ENCODE measurements at places on chromosomes 11 and 22.

DNA sequence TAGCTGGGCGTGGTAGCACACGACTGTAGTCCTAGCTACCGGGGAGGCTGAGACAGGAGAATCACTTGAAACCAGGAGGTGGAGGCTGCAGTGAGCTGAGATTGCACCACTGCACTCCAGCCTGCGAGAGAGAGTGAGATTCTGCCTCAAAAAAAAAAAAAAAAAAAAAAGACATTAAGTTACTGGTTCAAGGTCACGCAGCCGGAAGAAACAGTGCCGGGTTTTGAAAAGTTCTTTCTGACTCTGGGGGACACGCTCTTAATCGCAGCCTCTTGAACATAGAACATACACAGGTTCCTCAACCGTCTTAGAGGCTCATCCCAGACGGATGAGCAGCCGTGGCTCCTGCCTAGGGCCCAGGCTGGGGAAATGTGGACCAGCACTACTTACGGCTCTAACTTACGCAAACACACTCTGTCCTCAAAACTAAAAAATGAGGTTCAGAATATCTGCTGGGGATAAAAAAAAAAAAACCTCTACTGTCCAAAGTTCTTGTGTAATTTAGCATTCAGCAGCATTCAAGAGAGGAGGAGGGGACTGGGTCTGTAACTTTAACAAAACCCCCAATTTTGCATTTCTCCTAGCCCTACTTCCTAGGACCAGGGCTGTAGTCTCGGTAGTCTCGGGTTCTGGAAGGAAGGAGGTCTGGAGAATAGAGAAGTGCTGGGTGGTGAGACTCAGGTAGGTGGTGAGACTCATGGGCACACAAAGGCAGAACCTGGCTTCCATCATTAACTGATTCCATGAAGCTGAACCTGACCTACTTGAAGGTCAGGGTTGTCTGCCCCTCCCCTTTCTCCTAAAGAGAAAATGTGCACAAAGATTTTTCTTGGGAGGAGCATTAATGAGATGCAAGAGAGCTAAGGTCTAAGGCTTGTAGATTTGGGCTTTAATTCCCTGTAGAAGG is 6.0 kb downstream of the SPTBN2 start:
- DNase-seq = no peak

GRCh38 chr22:43992331-43992821 is 31.7 kb upstream of the PARVB start:
- DNase-seq = no peak

- no peak for DNase-seq
Observed at GRCh38 chr11:113947994-113948393, 26.9 kb upstream of the HTR3A start.

DNA sequence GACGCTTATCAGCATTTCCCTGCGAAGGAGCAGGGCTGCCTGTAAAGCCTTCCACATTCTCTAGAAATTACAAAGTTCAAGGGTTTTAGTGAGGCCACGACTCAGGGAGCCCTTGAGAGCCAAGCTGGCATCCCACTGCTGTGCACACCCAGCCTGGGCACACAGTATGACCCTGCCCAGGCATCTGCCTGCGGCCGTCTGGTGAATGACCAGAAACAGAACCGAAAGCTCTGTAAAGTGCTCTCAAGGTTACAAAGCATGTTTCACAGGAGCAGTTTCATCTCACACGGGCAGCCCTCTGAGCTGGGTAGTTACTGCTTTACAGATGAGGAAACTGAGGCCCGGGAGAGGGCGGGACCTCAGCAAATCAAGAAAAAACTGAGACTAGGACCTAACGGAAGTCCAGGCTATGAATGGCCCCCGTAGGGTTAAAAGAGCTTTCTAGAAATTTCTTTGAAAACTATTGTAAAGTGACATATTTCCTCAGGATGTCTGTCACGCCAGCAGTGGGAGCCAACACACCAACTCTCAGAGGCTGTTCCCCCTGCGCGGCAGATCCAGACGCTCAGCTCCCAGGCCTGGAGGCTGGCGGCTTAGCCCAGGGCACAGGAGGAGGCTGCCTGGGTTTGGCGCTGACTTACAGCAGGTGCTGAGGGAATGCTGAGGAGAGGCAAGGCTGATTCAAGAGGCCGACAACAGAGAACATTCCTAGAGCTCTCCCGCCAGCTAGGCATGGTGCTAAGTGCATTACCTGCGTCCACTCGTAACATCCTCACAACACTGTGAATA is 7.7 kb upstream of the TCF20 start:
- peak; percentile 58 for DNase-seq

DNA sequence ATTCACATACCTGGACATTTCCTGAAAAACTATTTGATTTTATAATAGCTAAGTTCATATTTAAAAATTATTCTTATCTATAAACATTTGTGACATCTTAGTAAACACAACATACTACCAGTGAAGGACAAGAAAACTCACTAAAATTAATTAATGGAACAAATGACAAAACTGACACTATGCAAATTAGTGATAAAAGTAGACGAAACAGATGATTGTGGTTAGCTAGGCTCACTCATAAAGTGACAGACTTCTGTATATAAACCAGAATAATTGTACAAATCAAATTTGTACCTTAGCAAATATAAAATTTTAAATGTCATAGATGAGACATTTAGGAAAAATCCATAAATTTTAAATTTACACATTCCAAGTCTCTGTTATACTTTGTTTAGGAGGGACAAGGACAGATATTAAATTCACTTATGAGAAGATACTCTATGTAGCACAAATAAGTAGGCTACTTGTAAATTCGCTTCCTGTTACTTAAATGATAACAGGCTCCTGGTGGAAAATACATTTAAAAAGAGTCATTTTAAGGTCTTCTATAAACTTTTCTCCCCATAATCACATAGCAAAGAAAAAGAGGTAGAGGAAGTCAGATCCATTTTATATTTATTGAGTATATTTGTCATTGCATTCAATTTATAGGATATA is 81.2 kb downstream of the KIF18A start:
- no peak for DNase-seq

DNA sequence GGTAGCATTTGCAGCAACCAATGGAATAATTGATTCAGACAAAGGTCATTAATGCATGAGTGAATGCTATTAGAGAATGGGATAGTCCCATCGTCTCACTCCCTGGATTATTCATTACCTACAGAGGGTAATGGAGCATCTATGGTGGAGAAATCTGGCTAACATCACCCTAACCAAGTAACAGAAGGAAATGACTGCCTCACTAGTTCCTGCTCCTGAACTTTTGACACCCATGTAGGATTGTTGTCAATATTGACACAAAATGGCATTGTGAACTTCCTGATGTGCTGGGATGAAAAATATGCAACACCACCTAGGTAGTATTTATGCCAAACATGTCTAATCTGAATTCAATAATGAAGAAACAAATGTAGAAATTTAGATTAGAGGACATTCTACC is 44.0 kb upstream of the KIRREL3 start:
- no peak for DNase-seq

GRCh38 chr11:122235615-122236014 is 119.6 kb upstream of the BLID start:
- no peak for DNase-seq

- no peak for DNase-seq
Observed at GRCh38 chr11:337711-338110, 17.1 kb upstream of the IFITM3 start.

GRCh38 chr22:23622634-23623033 is 9.5 kb downstream of the DRICH1 start:
- no peak for DNase-seq

- DNase-seq = no peak
Observed at GRCh38 chr11:26665036-26665435, 56.8 kb downstream of the SLC5A12 start.

Measured in ecto neural progenitor cell (in vitro differentiated cells).